ENCODE measurements at places on chromosomes 2 and 18.

DNA sequence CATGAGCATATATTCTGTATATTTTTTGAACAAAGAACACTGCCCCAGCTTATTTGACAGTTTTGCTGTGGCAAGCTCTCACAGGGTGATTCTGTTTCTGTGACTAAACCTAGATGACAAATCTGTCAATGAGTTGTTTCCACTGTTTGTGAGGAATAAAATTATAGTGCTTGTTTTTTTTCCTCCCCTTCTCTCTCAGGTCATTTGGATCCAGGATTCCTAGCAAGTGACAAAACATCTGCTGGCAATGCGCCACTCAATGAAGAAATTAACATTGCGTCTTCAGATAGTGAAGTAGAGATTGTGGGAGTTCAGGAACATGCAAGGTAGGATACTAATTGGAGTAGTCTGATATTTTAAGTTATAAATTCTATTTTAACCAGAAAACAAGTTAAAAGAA is 149.3 kb downstream of the HAUS1 start:
- peak; percentile 34 for DNase-seq

- DNase-seq, result peak; percentile 40
Measured at GRCh38 chr2:8132351-8132831, 549.5 kb upstream of the ID2 start.

GRCh38 chr2:161426922-161427663 is 11.0 kb downstream of the TBR1 start:
- peak; percentile 37 for DNase-seq

GRCh38 chr2:86280191-86280667 is 57.2 kb downstream of the REEP1 start:
- peak; percentile 6 for DNase-seq

- peak; percentile 86 for DNase-seq
Measured at GRCh38 chr2:18614041-18614440, 24.7 kb upstream of the NT5C1B start.

- no peak for DNase-seq
Measured at GRCh38 chr2:98935111-98935770, 784 bp downstream of the CRACDL start.

GRCh38 chr18:67608615-67609273 is 92.2 kb upstream of the DSEL start:
- DNase-seq, result peak; percentile 85

DNA sequence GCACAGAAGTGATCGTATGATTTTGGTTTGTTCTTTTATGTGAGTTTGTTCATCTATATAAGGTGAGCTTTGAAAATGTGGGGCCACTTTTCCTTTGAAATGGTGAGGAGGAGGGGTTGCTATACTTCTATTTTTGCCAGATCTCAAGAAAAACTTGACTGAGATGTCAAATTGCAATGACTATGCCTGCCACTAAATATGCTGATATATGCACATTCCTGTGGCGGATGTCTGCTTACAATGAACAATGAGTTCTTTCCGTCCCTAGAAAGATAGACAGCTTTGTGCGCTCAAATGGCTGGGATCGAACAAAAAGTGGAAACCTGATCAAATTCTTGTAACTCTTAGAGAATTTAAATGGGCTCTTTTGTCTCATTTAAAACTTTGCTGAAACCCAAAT is 28.7 kb downstream of the MYT1L start:
- DNase-seq, result no peak

DNA sequence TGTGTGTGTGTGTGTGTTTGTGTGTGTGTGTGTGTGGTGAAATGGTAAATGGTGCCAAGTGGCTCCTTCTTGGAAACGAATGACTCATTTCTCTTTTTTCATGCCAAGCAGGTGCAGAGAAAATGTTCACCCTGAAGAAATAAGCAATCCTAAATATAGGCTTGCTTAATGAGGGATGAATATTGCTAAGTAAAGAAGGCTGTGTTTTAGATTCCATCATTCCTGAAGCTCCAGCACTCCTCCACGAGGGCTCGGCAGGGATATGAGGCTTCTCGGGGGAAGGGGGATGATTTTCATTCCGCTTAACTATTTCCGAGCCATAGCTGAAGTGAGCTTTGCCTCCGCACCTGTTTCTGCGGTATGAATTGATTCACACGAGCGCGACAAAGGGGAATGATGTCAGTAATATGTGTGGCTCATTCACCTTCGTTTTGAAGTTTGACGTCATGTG is 72.9 kb downstream of the TSN start:
- no peak for DNase-seq

- no peak for DNase-seq
Measured at GRCh38 chr2:191970867-191971266, 124.0 kb upstream of the CAVIN2 start.

- peak; percentile 4 for DNase-seq
Measured at GRCh38 chr18:62566199-62566598, 43.4 kb downstream of the ZCCHC2 start.

- no peak for DNase-seq
Measured at GRCh38 chr18:41864216-41864615, 90.8 kb upstream of the PIK3C3 start.

- no peak for DNase-seq
Measured at GRCh38 chr18:26809346-26809745, 56.2 kb downstream of the AQP4 start.

DNA sequence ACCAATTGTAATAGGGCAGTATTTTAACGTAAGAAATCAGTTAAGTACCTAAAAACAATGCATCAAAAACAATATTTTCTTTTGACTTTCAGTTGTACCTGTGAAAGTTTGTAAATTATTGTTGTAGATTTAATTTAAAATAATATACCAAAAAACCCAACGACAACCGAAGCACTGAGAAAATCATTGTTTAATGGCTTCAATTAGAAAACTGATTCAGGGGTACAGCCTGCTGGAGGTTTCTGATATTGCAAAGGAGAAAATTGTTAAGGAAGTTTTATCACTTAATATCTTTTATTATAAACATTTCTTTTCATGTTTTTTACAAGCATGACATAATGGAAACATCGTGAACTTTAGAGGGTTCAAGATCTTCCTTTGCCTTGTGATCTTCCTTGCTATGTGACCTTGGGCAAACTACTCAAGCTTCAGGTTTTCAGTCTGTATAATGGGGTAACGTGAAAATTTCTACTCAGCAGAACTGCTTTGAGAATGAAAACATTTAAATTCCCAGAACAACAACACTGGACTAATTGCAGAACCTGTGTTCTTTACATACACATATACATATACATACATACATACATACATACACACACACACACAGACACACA is 76.3 kb upstream of the GLS start:
- DNase-seq, result peak; percentile 33

- peak; percentile 61 for DNase-seq
Measured at GRCh38 chr2:224584785-224585210, 365 bp downstream of the CUL3 start.

DNA sequence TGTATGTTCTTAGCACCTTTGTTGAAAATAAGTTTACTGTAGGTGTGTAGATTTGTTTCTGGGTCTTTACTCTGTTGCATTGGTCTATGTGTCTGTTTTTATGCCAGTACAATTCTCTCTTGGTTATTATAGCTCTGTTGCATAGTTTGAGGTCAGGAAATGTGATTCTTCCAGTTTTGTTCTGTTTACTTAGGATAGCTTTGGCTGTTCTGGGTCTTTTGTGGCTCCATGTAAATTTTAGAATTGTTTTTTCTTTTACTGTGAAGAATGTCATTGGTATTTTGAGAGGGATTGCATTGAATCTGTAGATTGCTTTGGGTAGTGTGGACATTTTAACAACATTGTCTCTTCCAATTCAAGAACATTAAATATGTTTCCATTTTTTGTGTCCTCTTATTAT is 69.1 kb downstream of the ANKRD62 start:
- DNase-seq, result peak; percentile 74

- peak; percentile 66 for DNase-seq
Measured at GRCh38 chr2:27249159-27249890, 13.5 kb downstream of the SLC30A3 start.

GRCh38 chr2:130829015-130829414 is 7.7 kb upstream of the ARHGEF4 start:
- DNase-seq, result no peak

- DNase-seq, result no peak
Measured at GRCh38 chr2:44205169-44205568, 36.5 kb downstream of the PPM1B start.

GRCh38 chr18:37671530-37671929 is 105.9 kb upstream of the CELF4 start:
- no peak for DNase-seq

DNA sequence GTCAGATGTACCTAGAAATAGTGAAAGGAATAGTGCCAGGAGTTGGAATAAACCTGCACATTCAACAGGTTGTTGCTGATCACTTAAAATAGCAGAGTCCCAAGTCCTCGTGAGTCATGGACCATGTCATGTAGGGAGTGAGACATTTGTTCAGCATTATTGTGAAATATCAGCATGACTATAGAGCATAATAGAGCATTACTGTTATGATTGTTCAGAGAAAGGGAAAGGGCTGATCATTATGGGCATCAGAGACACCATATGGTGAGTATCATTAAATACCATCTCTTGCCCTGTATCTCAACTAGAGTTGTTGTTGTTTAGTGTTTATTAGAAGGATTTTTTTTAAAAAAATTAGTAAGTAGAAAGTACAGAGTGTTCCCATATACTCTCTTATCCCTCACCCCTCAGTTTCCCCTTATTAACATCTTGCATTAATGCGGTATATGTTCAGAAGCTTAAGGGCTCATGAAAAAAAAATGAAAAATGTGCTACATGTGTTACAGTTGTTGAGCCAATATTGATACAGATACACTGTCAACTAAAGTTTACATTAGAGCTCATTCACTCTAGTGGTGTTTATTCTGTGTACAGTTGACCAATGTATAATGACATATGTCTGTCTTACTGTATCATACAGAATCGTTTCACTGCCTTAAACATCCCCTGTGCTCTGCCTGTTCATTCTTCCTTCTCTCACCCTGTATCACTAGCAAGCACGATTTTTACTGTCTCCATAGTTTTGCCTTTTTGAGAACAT is 5.7 kb downstream of the ELAC1 start:
- DNase-seq, result peak; percentile 53

DNA sequence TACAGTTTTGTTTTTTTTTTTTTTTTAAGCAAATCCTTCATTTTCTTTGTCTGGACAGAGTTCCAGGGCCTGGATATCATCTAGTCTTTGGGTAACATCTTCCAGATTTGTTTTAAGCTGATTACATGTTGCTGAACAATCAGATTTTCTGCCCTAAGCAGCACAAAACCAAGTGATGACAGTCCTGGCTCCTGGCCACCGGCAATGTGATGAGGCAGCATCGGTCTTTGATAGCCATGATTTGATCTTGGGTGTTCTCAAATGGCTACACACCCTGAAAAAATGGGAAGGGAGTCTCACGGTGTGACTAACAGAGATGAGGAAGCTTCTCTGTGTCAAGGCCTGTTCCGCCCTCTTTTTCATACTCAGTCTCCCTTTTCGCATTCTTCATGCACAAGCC is 708.6 kb upstream of the ZEB2 start:
- DNase-seq, result peak; percentile 37

DNA sequence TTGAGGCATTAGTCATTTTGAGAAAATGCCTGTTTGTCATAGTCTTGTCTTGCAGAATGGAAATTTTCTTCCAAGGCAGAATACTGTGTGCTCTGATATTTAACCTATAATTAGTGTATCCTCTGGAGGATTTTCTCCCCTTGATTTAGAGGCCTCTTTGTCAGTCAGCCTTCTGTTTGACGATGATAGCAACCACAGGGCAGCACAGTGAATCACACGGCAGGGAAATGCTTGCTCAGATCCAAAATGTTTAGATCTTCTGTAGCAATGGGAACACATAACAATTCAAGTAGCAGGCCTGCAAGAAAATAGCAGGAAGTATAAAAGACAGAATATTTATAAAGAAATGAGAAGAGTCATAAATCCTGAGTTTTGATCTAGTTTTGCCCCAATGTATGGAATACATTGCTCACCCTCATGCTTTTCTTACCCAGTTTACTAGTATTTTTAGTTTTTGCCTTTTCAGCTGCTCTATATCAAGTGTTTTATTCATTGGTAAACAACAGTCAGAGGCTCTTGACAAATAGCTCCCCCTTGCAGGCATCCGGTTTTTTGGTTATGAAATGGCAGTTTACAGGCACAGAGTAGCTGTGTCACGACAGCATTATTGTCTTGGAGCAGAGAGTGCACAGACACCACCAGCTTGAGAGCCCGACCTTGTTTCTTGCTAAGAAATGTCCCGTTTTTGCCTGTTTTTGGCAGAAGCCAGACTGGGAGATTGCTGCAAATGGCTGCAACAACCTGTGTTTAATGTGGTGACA is 185.1 kb downstream of the MYO3B start:
- peak; percentile 46 for DNase-seq

- DNase-seq, result no peak
Measured at GRCh38 chr2:161161074-161161706, 962 bp downstream of the TANK start.

DNA sequence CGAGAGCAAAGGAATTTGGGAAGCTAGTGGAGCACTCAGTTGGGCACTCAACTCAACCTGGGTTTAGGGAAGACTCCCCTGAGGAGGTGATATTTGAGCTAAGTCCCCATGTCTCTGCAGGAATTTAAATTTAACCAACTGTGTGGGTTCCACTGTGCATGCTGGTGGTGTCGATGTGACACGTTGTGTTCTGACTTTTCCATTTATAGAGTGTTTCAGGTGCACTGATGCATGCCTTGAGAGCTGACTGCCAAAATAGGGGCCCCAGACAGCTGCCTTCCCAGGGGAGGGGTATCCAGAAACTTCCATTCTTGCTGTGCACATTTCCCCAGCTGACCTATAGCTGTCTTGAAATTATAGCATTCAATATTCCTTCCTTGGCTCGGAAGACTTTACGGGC is 63.7 kb upstream of the BCL2L11 start:
- no peak for DNase-seq

DNA sequence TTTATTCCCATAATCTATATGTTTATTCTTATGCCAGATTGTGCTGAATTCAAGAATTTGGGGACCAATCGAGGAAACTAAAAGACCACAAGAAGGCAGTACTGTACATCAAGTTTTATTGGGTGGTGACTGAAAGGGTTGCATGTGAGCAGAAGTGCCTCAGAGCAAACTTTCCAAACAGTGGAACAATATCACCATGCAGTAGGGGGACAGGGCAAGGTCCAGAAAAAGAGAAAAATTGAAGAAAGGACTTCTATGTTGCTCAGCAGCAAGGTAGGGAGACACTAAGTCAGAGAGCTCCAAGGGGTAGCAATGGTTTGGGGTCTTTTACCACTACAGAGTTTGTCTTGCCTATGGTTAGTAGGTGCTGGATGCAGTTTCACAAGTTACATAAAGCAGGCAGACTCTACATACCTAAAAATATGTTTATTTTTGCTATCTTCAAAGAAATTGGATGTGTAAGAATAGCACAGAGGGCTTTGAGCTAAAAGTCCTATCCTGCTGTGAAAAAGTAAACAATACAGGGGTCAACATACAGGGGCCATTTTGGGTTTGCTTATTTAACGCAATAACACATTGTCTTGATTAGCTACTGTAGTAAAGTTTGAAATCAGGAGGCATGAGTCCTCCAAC is 43.8 kb upstream of the ZBTB14 start:
- DNase-seq, result no peak

DNA sequence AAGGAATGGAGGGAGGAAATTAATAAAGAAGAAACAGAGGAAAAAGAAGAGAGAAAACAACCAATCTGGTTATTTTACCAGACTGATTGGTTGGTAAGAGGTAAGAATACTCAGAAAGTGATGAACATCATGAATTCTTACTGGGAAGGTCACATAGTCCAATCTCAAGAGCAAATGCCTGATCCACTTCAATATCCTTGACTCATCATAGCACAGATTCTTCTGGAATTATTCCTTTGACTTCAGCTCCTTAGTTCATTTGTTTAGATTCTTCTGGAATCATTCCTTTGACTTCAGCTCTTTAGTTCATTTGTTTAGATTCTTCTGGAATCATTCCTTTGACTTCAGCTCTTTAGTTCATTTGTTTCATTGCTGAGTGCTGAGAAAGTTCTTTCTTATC is 2030.6 kb upstream of the CELF4 start:
- peak; percentile 59 for DNase-seq
